NCI-H2081 (cell line): ENCODE measurements at places on chromosomes 1 and 21.

- no peak for DNase-seq
Measured at GRCh38 chr21:17295997-17296396, 216.8 kb upstream of the CXADR start.

- DNase-seq = no peak
Measured at GRCh38 chr1:32126770-32127169, 18.9 kb downstream of the KPNA6 start.

- DNase-seq = no peak
Measured at GRCh38 chr21:36656138-36656537, 42.8 kb upstream of the SIM2 start.

DNA sequence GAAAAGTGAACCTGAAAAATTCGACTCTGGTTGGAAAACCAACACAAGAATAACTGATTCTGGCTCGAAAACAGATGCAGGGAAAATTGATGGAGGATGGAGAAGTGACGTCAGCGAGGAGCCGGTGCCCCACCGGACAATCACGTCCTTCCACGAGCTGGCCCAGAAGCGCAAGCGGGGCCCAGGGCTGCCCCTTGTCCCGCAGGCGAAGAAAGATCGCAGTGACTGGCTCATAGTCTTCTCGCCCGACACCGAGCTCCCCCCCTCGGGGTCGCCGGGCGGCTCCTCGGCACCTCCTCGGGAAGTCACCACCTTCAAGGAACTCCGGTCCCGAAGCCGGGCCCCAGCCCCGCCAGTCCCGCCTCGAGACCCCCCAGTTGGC is 1.9 kb downstream of the RUSC1 start:
- DNase-seq = no peak

- DNase-seq = peak; percentile 94
Measured at GRCh38 chr1:226814751-226815537, 55.5 kb upstream of the PSEN2 start.
